ENCODE measurements at places on chromosomes 11 and 22.

GRCh38 chr22:31646186-31647019, 15.6 kb downstream of the PISD start:
- DNase-seq = no peak

- peak; percentile 49 for DNase-seq
Measured at GRCh38 chr11:57649826-57650738, at the start of gene YPEL4. Gene YPEL4, minus strand, starts transcription at chr11:57649912. Its CDS starts 2,805 bp downstream, at chr11:57647107.

DNA sequence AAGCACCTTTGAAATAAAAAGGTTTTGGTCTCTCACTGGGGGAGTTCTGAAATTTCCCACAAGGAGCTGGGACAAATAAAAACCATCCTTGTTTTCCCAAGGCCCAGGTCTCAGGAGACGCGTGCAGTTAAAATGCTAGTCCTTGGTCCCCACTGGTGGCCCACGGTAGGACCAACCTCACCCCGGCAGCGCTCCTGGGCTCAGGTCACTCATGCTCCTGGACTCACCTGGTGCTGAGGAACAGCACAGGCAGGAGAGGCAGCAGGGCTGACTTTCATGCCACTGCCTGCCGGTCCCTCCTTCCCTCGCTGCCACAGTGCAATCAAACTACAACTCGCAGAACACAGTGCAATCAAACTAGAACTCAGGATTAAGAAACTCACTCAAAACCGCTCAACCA, 356.8 kb upstream of the CCDC179 start:
- DNase-seq = no peak

- DNase-seq = no peak
Measured at GRCh38 chr22:17264321-17265052, 45.3 kb upstream of the ADA2 start.

DNA sequence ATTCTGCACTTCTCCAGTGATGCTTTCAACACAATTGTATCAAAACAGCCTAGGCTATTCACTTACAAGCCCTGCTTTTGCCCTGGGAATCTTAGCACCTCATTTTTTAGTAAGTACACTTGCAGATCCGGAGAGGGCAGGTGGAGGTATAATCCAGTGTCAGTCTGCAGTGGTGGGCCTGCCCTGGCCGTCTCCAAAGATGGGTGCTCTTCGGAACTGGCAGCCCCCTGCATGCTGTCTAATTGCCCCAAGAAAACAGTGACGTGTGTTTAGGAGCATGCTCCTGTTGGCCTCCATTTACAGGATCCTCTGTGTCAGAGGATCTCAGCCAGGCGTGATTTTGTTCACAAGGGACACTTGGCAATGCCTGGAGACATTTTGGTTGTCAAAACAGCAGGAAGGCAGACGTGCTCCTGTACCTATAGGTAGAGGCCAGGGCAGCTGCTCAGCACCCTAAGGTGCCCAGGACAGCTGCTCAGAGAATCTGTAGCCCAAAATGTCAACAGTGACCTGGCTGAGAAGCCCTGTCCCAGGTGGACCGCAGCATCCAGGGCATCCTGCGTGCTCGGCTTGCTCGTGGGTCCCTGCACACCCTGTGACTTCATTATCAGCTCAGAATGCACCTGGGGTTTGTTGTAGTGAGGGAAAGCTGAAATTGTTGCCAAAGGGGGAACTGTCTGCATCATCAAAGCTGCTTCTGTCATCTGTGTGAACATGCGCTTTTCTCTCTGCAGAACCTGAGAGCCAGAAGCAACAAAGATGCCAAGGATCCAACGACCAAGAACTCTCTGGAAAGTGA, 90.7 kb downstream of the BCR start:
- DNase-seq = no peak

GRCh38 chr11:541433-541885, 4.1 kb downstream of the LRRC56 start:
- no peak for DNase-seq

DNA sequence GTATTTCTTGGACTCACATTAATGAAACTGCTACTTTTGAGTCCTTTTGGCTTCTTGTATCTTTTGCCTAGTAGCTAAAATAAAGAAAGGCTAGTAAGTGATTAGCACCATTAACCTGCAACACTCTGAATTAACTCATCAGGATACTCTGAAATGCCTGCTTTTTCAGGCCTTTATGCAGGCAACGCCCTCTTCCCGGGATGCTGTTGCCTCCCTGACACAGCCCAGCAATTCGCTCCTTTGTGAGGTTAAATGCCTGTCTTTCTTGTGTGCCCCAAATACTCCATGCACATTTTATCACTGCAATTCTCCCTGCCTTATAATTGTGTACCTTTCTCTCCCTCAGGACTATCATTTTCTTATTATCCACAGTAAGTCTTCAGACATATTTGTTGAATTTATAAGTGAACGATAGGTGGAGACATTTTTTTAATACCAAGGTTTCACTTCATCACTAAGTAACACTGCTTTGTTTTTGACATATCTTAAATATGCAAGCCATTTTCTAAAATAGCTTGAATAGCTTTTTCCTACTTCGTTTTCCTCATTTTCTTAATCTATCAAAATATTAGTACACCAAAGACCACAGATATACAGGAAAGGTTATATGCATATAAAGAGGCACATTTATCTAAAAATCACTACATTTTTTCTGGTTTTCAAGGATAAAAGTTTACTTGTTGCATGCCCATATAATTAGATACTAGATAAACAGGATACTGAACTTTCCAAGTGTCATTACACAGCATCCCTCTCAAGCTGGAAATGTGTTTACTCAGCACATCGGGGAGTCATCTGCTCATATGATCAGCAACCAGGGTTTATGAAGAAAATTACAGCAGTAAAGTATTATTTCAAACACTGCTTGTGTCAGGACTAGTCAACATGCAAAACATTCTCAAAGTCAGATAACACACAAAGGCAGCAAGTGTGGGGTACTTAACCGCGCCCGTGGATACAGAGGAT, 48.5 kb upstream of the DDI1 start:
- no peak for DNase-seq

- no peak for DNase-seq
Measured at GRCh38 chr11:56172256-56172830, 4.1 kb upstream of the OR5J2 start.

DNA sequence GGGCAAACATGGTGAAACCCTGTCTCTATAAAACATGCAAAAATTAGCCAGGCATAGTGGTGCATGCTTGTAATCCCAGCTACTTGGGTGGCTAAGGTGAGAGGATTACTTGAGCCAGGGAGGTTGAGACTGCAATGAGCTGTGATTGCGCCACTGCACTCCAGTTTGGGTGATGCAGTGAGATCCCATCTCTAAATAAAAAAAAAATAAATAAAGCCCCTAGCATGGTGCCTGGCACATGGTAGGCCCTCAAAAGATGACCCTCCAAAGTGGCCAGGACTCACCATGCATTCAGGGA, 74.6 kb downstream of the PTPRJ start:
- no peak for DNase-seq

- no peak for DNase-seq
Measured at GRCh38 chr11:117127171-117127901, 16.8 kb upstream of the PAFAH1B2 start.

DNA sequence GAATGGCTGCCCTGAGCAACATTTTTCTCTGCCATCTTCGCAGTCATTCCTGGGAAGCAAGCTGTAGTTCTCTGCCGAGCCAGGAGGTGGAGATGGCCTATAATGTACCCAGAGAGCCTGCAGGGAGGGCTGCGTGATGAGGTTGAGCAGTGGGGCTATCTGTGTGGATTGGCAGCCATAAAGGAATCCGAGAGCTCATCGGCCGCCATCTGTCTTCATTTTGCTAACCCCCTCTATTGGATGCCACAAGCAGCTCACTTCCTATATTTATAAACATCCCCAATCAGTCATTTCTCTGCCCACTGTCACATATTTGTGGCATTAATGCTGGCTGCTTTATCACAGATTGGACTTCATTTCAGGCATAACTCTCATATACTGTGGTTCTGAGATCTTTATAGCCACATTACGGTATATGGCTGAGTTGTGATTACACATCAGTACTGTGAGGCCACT, 209.5 kb downstream of the NTM start:
- DNase-seq = no peak

DNA sequence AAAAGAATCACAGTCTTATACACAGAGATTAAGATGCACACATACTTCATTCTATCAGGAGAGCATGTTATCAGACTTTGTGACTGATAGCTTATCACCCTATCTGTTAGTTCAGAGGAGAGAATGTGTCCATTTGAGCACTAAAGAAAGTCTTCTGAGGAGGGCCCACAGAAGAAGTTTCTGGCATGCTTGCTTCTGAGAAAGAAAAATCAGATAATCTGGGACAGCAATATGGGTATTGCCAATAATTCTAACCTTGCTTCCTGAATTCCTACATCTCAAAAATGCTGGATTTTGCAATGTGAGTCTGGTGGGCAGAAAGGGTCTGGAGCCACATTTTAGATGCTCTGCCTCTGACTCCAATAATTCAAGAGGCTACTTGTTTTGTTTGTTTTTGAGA, 128.9 kb downstream of the RBFOX2 start:
- no peak for DNase-seq

GRCh38 chr11:9784602-9785315, 120.9 kb downstream of the SWAP70 start:
- DNase-seq = no peak

DNA sequence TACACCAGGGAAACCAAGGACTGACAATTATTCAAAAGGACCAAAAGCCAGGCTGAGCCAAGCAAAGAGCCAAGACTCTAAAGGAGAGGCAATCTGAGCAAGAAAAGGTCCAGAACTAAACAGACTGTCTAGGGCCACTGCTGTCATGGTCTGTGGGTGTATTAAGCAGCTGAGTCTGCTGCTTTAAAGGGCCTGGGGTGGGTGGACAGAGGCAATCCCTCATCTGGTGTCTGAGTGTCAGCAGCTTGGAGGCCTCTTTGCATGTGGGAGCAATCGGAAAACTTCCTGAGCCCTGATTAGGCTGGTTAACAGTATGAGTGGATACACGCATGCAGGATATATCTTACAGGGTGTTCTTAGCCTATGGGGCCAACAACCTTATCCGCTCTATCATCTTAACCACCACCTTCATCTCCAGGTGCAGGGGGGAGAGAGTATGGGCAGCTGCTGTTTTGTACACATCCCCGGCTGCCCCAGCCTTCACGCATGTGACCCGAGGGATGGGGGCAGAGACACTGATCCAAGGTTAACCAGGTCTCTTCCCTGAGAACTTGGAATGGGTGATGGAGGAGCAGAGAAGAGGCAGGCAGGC, 67.5 kb upstream of the TIMP3 start:
- no peak for DNase-seq

- no peak for DNase-seq
Measured at GRCh38 chr11:15622231-15622890, 507.6 kb downstream of the INSC start.

DNA sequence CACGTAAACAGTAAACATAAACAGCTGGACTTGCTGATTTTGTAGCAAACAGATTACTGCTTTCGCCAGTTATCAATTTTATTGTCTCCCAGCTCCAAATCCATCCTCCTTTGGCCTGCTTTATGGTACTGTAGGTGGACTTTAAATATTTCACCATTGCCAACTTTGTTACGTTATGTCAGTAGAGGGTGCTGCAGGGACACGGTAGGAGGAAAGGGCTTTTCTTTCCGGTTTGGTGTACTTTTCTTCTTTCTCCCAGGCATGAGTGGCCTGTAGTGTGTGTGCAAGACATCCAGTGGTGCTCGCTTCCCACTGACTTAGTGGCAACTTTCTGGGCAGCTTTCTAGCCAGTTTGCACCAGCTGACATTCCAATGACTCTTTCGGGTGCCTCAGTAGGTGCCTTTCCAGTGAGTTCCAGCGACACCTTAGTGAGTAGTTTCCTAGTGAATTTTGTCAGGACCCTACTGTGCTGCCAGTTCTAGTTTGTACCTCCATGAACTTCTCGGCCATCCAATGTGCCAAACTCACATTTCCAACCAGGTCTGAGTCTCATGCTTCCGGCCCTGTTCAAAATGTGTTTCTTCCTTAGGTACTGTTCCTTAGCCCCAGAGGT, 267.6 kb upstream of the TENM4 start:
- DNase-seq = no peak

DNA sequence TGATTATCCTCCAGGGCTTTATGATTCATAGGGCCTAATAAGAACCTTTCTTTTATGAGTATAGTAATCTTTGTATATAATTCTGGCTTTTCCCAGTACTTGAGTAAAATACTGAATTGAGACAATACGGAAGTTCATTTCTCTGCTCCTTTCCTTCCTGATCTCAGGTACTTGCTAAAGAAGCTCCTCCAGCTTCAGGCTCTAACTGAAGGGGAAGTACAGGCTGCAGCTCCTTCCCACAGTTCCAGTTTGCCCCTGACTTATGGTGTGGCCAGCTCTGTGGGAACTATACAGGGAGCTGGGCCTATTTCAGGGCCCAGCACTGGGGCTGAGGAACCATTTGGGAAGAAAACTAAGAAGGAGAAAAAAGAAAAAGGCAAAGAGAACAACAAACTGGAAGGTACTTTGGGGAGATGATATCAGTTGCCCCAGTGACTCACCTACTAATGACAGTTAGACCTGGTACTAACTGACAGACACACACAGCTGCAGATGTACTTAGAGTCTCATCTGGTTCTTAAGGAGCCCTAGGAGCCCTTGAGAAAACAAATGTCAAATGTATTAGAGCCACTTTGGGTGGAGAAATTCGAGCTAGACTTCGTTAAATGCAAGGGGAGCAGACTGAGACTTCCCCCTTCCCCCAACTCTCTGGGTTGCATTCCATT, 3.0 kb downstream of the TBRG1 start:
- DNase-seq = no peak

DNA sequence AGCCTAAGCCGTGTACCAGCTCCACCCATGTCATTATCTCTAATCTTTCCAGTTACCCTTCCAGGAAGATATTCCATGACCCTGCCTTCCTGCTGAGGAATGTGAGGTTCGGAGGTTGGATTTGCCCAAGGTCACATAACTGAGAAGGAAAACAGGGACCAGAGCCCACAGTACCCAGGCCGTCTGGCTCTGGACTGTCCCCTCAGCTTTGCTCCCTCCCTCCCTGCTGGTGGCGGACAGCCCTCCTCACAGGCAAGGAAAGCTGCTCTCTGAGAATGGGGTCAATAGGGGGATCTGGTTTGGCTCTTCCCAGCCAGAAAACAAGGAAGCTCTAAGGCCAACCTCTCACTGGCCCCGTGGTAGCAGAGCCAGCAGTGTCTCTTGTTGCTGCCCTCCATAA, 63.3 kb downstream of the SYN3 start:
- DNase-seq = no peak

- DNase-seq = peak; percentile 10
Measured at GRCh38 chr22:43884600-43885318, 7.1 kb downstream of the PNPLA5 start.

- no peak for DNase-seq
Measured at GRCh38 chr11:127844876-127845275, 742.5 kb downstream of the ETS1 start.

GRCh38 chr11:128573638-128574037, 13.7 kb downstream of the ETS1 start:
- no peak for DNase-seq

GRCh38 chr11:10050561-10050960, 243.5 kb downstream of the SBF2 start:
- DNase-seq = no peak

DNA sequence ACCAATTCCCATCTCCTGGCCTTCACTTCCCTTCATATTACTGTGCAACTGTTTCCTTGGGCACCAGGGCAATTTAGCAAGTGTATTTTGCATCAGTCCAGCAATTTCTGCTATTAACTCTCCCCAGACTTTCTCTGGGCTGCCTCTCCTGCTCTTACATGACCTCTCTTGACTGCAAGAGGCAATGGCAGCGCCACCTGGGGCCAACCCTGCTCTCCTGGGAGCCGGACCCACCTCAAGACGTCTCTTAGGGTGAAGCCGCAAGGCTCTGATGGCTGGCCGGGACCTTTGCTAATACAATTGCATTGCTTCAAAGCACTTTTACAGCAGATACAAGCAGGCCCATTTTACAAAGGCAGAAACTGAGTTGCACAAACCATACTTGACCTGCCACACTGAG, 360.2 kb downstream of the CADM1 start:
- DNase-seq = no peak
